Right lobe of liver (tissue), 6 donors: ENCODE measurements at places on chromosomes 12 and 14.

- no peaks in the 10 kb centered on the region for H3K4me1 ChIP-seq
- no peak for DNase-seq
- no peak overlapping the region for H3K4me3 ChIP-seq
Measured at GRCh38 chr14:91380610-91381371, 36.8 kb downstream of the CCDC88C start.

DNA sequence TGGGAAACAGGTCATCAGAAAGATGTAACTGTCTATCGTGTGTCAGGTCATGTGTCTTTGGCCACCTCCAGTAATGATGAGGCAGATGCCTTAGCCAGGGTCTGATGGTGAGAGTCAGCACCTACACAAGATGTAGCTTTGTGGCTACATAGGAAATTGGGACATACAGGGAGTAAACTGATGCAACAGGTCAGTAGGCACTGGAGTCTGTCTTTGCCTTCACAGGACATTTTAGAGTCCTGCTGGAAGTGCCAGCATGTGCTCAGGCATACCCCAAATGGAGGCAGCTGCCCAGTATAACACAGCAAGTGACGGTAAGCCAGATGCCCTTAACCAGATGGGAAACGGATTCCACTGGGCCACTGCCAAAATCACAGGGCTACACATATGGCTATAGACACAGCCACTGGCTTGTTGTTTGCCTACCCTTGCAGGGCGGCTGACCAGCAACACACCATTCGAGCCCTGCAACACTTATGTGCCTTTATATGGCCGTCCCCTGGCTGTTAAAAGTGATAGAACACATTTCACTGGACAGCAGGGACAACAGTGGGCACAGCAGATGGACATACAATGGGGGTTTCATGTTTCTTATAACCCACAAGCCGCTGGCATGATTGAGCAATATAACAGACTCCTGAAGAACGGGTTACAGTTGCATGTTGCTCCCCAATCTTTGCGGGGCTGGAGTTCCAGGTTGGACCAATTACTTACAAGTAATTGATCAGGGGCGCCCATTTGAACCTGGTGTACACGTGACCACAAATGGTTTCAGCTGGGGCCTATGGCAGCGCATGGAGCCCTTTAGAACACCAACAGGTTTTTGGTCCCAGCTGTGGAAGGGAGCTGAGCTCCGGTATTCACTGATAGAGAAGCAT lies 12.9 kb upstream of the RNASE12 start:
- H3K27me3 ChIP-seq, result no peaks in the 10 kb centered on the region
- H3K4me1 ChIP-seq, result no peaks in the 10 kb centered on the region
- no peak for DNase-seq
- H3K36me3 ChIP-seq, result no peaks in the 10 kb centered on the region
- H3K4me3 ChIP-seq, result no peak overlapping the region

GRCh38 chr12:8946733-8947132 lies 2.7 kb downstream of the M6PR start:
- H3K4me1 ChIP-seq, result peaks cover 15% of the 10 kb centered on the region
- no peak overlapping the region for H3K4me3 ChIP-seq
- H3K36me3 ChIP-seq, result no peaks in the 10 kb centered on the region

GRCh38 chr12:11870041-11870451 lies 200.7 kb upstream of the BCL2L14 start:
- H3K27me3 ChIP-seq, result no peaks in the 10 kb centered on the region
- H3K4me3 ChIP-seq, result no peak overlapping the region
- H3K4me1 ChIP-seq, result no peaks in the 10 kb centered on the region
- no peaks in the 10 kb centered on the region for H3K36me3 ChIP-seq
- no peak for DNase-seq

DNA sequence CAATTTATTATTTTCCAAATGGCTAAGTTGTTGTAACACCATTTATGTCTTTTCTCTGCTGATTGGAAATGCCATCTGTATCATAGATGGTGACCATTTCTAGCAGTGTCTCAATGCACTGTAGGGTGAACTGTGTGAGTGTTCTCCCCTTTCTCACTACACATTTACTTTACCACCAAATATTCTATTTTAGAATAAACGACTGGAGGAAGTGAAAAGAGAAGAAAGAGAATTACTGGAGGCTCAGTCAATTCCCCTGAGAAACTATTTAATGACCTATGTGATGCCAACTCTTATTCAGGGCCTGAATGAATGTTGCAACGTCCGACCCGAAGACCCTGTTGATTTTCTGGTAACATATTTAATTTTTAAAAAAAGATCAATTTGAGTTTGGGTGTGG lies 15.5 kb upstream of the PAPOLA start:
- H3K4me3 ChIP-seq, result no peak overlapping the region
- H3K27me3 ChIP-seq, result no peaks in the 10 kb centered on the region
- DNase-seq, result no peak
- no peak overlapping the region for H3K27ac ChIP-seq

DNA sequence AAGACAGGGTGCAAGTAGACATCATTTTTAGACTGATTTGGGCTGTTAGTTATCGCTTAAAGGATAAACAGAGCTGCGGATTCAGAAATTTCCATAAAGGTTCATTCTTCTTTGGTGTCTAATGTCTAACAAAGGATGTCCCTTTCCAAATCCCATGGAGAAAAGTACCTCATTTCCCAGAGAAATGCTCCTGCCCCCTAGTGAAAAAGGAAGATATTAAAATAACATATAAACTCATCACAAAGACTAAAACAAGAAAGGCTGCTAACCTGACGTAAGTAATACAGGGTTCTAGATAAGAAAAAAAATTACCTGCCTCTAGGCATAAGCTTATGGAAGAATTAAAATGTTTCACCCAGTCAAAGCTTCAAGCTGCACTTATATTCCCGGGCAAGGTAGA lies 22.8 kb downstream of the ARMH4 start:
- DNase-seq, result no peak
- no peaks in the 10 kb centered on the region for H3K27me3 ChIP-seq
- no peak overlapping the region for H3K27ac ChIP-seq
- H3K4me1 ChIP-seq, result peaks cover 10% of the 10 kb centered on the region

GRCh38 chr12:3135522-3136461 lies 58.6 kb downstream of the TSPAN9 start:
- H3K4me1 ChIP-seq, result peaks cover 29% of the 10 kb centered on the region
- H3K36me3 ChIP-seq, result no peaks in the 10 kb centered on the region
- no peak for DNase-seq
- H3K27ac ChIP-seq, result no peak overlapping the region
- no peak overlapping the region for H3K4me3 ChIP-seq

DNA sequence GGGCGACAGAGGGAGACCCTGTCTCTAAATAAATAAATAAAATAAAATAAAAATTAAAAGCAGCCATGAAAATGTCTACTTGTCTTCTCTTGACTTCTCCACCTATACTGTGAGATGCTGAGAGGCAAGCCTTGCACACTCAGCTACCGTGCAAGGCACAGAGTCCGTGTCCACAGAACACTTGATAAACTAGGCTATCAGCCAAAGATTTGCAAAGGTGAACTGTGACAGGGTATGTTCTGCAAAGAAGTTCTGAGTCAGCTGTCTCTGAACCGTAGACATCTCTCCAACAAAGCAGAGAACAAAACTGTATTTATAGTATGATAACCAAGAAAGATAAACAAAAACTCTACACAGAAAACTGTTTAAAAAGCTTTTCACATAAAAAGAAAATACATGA lies 35.5 kb downstream of the STXBP6 start:
- no peaks in the 10 kb centered on the region for H3K27me3 ChIP-seq
- H3K36me3 ChIP-seq, result no peaks in the 10 kb centered on the region
- no peak overlapping the region for H3K4me3 ChIP-seq
- DNase-seq, result no peak
- H3K27ac ChIP-seq, result no peak overlapping the region
- no peaks in the 10 kb centered on the region for H3K4me1 ChIP-seq

DNA sequence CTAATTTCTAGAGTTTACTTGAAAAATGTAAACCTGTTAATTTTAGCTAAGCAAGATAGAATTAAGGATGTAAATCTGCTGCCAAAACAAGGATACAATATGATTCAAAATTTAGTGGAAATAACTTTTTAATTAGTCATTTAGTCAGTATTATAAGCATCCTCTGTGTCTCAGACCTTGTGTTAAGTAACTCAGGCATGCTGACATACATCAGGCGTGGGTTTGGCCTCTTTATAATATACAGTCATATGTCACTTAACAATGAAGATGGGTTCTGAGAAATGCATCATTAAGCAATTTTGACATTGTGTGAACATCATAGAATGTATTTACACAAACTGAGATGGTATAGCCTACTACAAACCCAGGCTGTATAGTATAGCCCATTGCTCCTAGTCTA lies 386.9 kb downstream of the ZFP36L1 start:
- H3K27me3 ChIP-seq, result no peaks in the 10 kb centered on the region
- no peak overlapping the region for H3K4me3 ChIP-seq
- no peaks in the 10 kb centered on the region for H3K36me3 ChIP-seq
- H3K27ac ChIP-seq, result no peak overlapping the region
- no peaks in the 10 kb centered on the region for H3K4me1 ChIP-seq

DNA sequence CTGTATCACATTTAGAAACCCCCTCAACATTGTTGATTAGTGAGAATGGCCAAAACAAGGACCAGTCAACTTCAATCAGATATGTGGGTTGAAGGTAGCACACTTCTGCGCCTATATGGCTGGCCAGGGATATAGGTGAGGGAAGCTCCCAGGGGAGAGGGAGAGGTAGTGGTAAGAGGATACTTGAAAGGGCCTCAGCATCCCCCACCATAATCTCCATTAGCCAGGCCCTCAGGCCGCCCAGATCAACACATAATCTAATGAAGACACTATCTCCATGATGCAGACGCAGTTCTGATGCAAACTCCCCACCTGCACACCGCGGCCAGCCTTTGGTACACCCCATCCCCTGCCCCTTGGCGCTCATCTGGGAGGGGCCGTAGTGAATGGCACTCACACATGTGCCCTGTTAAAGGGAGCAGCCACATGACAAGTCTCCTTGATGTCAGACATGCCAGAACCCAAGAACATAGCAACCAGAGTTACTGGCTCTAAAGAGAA lies 158.0 kb downstream of the TMEM132C start:
- H3K27me3 ChIP-seq, result no peaks in the 10 kb centered on the region
- no peak for DNase-seq
- no peaks in the 10 kb centered on the region for H3K4me1 ChIP-seq
- H3K36me3 ChIP-seq, result no peaks in the 10 kb centered on the region
- H3K27ac ChIP-seq, result no peak overlapping the region
- no peak overlapping the region for H3K4me3 ChIP-seq

DNA sequence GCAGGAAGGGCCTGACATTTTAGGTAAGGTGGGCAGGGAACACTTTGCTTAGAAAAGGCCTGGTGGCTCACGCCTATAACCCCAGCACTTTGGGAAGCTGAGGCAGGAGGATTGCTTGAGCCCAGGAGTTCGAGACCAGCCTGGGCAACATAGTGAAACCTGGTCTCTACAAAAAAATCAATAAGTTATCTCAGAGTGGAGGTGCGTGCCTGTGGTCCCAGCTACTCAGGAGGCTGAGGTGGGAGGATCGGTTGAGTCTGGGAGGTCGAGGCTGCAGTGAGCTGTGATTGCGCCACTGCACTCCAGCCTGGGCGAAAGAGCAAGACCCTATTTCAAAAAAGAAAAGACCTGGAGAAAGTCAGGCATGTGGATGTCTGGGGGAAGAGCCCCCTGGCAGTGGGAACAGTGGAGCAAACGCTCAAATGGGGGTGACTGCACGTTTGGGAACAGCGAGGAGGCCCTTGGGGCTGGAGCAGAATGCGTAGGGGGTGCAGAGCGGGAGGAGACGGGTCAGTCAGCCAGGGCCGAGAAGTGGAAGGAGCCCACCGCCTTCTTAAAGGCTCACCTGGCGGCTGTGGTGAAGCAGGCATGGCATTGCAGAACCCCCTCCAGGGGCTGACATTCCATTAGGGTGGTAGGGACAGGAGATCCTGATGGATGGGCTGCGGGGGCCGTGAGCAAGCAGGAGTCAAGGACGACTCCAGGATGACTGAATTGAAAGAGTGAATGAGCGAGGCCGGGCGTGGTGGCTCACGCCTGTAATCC lies 6.2 kb upstream of the KIF26A start:
- H3K36me3 ChIP-seq, result no peaks in the 10 kb centered on the region
- peaks cover 16% of the 10 kb centered on the region for H3K27me3 ChIP-seq
- no peaks in the 10 kb centered on the region for H3K4me1 ChIP-seq
- no peak overlapping the region for H3K4me3 ChIP-seq

DNA sequence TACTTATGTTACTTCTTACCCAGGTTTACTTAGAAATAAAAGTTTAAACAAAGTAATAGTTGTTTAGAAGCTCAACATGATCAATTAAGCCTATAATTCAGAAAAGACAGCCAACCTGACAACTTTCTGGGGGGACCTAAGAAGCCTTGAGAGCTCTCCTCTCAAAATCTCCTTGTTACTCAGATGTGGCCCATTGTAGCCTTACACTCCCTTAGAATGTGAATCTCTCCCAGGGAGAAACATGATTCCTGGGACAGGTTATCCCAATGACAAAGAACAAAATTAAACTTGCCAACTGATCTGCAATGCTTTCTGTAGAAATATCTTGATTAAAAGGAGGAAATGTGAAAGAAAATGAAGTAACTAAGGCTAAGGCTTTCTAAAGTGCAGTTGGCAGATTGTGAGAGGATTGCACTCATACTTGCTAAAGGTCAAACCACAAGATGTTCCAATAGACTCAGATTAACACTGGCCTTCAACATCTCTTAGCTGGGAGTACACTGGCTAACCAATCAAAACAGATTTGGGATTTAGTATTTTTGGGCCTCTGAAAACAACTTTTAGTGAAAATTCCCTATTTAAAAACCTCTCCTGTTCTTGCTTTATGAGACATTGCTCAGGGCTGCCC lies 72.3 kb upstream of the TMX1 start:
- no peak overlapping the region for H3K4me3 ChIP-seq
- no peaks in the 10 kb centered on the region for H3K4me1 ChIP-seq
- H3K27me3 ChIP-seq, result no peaks in the 10 kb centered on the region
- DNase-seq, result no peak
- no peaks in the 10 kb centered on the region for H3K36me3 ChIP-seq

DNA sequence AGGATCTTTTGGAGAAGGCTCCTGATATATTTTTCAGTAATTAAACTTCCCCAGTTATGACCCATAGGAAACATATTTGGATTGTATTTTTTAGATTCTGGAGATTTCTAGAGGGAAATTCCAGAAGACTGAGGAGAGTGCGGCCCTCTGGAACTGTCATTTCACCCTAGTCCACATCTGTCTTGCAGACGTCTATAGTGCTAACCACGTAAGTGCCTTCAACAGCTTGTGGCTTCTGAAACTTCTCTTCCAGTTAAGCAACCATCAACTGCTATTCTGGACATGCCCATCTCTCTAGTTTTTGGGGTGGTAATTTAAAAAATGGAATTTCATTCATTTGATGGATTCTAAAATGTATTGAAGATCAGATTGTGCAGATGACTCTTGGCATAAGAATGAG lies 1098.8 kb downstream of the TMEM121 start:
- H3K36me3 ChIP-seq, result no peaks in the 10 kb centered on the region
- no peaks in the 10 kb centered on the region for H3K4me1 ChIP-seq
- no peaks in the 10 kb centered on the region for H3K27me3 ChIP-seq
- no peak overlapping the region for H3K4me3 ChIP-seq
